Naive thymus-derived CD8-positive, alpha-beta T cell (primary cell): ENCODE measurements at places on chromosomes 5 and 9.

GRCh38 chr5:154190595-154191304 is at the start of gene GALNT10:
Gene GALNT10 (plus strand): TSS chr5:154190733. CDS start chr5:154190867, 134 bp downstream.
- no peaks in the 10 kb centered on the region for H3K27me3 ChIP-seq
- peak within 1 kb of the TSS; percentile 90 for H3K27ac ChIP-seq
- H3K4me1 ChIP-seq: peaks cover 49% of the 10 kb centered on the region
- H3K36me3 ChIP-seq: peaks cover 9% of the 10 kb centered on the region

DNA sequence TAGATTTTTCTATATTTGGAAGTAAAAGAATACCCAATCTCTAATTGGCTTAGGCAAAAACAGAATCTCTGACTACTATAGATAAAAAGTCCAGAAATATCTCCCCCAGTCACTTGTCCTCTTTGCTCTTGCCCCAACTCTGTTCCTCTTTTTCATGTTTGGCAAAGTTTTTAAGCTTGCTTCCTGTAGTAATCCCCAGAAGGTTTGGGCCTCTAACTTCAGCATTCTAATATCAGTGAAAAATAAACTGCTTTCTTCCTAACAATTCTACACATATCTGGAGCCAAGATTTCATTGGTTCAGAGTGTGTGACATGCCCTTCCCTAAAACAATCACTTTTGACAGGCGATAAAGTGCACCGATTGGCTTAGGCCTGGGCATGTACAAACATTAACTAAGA is 1680.3 kb downstream of the MAT2B start:
- peaks cover 5% of the 10 kb centered on the region for H3K4me1 ChIP-seq
- no peak overlapping the region for H3K4me3 ChIP-seq
- no peaks in the 10 kb centered on the region for H3K36me3 ChIP-seq

- peaks cover 36% of the 10 kb centered on the region for H3K27me3 ChIP-seq
- H3K4me3 ChIP-seq: peak overlapping the region; percentile 46
- H3K4me1 ChIP-seq: peaks cover 17% of the 10 kb centered on the region
- DNase-seq: no peak
- no peak overlapping the region for H3K27ac ChIP-seq
- no peaks in the 10 kb centered on the region for H3K36me3 ChIP-seq
These were observed 3.0 kb downstream of the NFIL3 start for GRCh38 chr9:91420501-91421127.

DNA sequence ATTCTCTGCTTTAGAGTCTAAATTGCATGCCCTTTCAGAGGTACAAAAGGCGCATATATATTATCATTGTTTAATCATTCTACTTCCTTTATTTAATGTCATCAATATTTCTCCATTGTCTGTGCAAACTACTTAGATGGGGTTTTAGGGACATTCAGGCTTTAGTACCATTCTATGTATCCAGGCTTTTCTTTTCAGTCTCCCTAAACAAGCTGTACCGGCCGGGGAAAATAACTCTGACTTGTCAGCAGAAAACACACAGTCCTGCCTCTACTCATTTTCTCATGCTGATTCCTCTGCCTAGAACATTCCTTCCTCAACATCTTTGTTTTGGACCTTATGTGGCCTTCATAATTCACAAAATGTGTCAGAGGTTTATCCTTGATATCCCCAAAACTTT is 392.1 kb upstream of the DAB2 start:
- peaks cover 17% of the 10 kb centered on the region for H3K27me3 ChIP-seq
- H3K36me3 ChIP-seq: no peaks in the 10 kb centered on the region
- no peak overlapping the region for H3K27ac ChIP-seq

- no peak overlapping the region for H3K27ac ChIP-seq
- peaks cover 2% of the 10 kb centered on the region for H3K4me1 ChIP-seq
These were observed 109.1 kb downstream of the DOCK2 start for GRCh38 chr5:169746147-169746694.

GRCh38 chr5:127216898-127217675 is 73.5 kb upstream of the MEGF10 start:
- H3K4me1 ChIP-seq: no peaks in the 10 kb centered on the region
- no peak overlapping the region for H3K27ac ChIP-seq
- DNase-seq: no peak
- no peak overlapping the region for H3K4me3 ChIP-seq
- peaks cover 7% of the 10 kb centered on the region for H3K27me3 ChIP-seq

DNA sequence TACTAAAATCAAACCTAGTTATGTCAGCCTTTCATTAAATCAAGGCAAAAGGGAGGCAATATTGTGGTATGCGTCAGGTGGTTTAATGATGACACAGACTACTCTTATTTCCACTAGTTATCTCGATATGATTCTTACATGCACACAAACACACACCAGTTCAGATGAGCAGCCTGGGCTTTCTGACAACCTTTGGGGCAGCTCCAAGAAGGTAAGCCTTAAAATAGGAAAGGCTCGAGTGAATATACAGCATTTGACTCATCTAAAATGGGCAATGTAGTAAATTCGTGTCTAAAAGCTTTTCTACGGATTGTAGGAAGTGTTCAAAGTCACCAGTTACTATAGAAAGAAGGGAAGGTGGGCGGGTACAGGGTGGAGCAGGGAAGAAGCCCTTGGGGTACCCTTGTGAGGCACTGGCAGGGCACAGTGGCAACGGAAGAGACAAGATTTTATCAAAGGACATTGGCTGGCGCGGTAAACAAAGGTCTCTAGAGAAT is 1.9 kb downstream of the ANKH start:
- DNase-seq: no peak
- peak overlapping the region; percentile 89 for H3K27ac ChIP-seq
- H3K4me1 ChIP-seq: peaks cover 47% of the 10 kb centered on the region
- H3K36me3 ChIP-seq: peaks cover 3% of the 10 kb centered on the region
- H3K4me3 ChIP-seq: peak overlapping the region; percentile 85

- H3K36me3 ChIP-seq: no peaks in the 10 kb centered on the region
- H3K4me3 ChIP-seq: peak overlapping the region; percentile 74
- peaks cover 17% of the 10 kb centered on the region for H3K27me3 ChIP-seq
- peaks cover 18% of the 10 kb centered on the region for H3K4me1 ChIP-seq
- DNase-seq: no peak
These were observed 24.5 kb upstream of the NRARP start for GRCh38 chr9:137326445-137327065.

- no peaks in the 10 kb centered on the region for H3K27me3 ChIP-seq
- H3K4me1 ChIP-seq: no peaks in the 10 kb centered on the region
- no peaks in the 10 kb centered on the region for H3K36me3 ChIP-seq
- no peak overlapping the region for H3K27ac ChIP-seq
These were observed 207.7 kb downstream of the TTLL11 start for GRCh38 chr9:121885345-121885901.

DNA sequence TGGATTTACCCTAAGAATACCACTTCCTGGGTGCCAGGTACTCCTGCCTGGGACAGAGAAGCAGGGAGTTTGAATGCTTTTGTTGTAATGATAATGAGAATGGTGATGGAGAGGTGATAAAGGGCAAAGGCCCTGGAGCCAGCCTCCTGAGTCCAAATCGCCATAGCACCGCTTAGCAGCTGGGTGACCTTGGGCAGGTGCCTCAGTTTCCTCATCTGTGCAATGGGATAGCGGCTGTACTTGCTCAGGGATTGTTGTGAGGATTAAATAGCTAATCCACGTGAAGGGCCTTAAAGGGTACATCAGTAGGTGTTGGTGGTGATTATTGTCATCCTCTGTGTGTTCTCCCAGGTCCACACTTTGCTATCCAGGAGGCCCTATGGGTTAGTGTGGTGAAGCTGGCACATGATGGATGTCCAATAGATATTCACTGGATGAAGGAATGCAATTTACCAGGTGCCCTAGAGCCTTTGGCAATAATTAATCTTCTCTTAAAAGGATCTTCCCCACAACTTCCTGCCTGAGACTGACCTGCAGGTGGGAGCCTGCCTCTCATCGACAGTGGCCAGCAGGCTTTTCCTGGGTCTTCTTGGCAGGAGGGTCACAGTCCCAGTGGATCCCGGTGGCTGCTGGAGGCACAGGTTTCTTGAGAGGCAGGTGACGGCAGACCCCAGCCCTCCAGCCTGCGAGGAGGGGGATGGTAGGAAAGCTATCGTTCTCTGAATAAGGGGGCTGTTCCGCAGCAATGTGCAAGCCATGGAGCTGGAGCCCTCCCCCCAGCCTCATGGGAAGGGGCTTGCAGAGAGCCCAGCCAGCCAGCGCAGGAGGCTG is 160.2 kb downstream of the MACROH2A1 start:
- H3K27me3 ChIP-seq: no peaks in the 10 kb centered on the region
- no peaks in the 10 kb centered on the region for H3K36me3 ChIP-seq
- no peak overlapping the region for H3K27ac ChIP-seq
- DNase-seq: no peak
- no peak overlapping the region for H3K4me3 ChIP-seq

DNA sequence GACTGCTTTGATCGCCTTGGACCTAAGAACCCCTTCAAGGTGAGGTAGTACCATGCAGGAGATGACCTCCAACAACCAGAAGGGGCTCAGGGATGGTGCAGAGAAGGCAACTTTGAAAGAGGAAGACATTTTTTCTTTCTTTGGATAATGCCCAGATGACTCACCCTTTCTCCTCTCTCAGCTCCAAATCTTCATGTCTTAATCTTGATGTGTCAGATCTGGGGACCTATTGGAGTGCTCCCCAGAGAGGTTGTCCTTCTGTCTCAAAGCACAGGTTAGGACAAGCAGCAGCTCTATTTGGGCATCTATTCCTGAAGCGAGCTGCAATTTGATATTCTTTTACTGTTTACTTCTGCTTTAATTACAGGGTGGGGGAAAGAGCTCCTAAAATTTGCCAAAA is 229.9 kb upstream of the MAP3K1 start:
- DNase-seq: no peak
- no peaks in the 10 kb centered on the region for H3K36me3 ChIP-seq
- no peak overlapping the region for H3K27ac ChIP-seq

DNA sequence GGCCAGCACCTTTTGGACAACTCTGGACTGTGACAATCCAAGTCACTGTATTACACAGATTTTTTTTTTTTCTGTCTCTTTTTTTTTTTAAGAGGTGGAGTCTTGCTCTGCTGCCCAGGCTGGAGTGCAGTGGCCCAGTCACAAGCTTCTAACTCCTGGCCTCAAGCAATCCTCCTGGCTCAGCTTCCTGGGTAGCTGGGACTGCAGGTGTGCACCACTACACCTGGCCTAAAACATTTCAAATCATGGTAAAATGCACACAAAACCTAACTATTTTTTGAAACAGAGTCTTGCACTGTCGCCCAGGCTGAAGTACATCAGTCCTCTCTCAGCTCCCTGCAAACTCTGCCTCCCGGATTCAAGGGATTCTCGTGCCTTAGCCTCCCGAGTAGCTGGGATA is 7.2 kb upstream of the N4BP3 start:
- H3K27me3 ChIP-seq: no peaks in the 10 kb centered on the region
- H3K4me3 ChIP-seq: no peak overlapping the region
- peaks cover 35% of the 10 kb centered on the region for H3K4me1 ChIP-seq
- H3K36me3 ChIP-seq: no peaks in the 10 kb centered on the region
- DNase-seq: no peak

- peaks cover 6% of the 10 kb centered on the region for H3K36me3 ChIP-seq
- no peak overlapping the region for H3K4me3 ChIP-seq
- H3K27ac ChIP-seq: no peak overlapping the region
- DNase-seq: no peak
- H3K27me3 ChIP-seq: peaks cover 4% of the 10 kb centered on the region
These were observed 83.9 kb downstream of the SPOCK1 start for GRCh38 chr5:137415231-137415681.

GRCh38 chr9:70747261-70747718 is 332.8 kb upstream of the KLF9 start:
- no peak for DNase-seq
- H3K4me3 ChIP-seq: no peak overlapping the region
- peaks cover 22% of the 10 kb centered on the region for H3K27me3 ChIP-seq
- no peak overlapping the region for H3K27ac ChIP-seq
